Stimulated activated CD4-positive, alpha-beta T cell treated with anti-CD3 and anti-CD28 coated beads, Interleukin-1b, Interleukin-23, amount 100 ng/mL, for 1 hour (primary cell): ENCODE measurements at places on chromosomes 5 and 9.

DNA sequence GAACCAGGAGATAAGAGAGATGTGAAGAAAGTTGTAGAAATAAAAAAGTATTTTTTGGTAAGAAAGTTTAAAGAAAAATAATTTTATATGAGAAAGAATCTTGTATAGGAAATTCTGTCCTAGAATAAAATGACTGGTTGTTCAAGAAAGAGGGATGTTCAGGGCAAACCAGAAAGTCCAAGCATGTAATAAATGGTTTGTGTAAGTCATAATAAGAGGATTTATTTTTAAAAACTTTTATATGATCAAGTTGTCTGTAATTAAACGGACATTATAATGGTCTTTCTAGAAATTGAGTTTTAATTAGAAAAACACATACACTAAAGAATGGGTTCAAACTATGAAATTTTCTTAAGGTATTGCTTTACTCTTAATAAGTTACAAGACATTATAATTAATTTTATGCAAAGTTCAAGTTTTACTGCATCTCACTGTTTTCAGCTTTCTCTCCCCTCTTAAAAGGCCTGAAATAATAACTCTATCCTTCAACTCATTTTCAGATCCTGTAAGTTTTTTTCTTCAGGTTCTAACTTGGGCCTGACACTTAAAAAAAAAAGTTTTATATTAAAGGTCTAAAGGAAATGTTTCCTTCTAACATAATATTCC lies 56.1 kb upstream of the ZNF300 start:
- DNase-seq = no peak

DNA sequence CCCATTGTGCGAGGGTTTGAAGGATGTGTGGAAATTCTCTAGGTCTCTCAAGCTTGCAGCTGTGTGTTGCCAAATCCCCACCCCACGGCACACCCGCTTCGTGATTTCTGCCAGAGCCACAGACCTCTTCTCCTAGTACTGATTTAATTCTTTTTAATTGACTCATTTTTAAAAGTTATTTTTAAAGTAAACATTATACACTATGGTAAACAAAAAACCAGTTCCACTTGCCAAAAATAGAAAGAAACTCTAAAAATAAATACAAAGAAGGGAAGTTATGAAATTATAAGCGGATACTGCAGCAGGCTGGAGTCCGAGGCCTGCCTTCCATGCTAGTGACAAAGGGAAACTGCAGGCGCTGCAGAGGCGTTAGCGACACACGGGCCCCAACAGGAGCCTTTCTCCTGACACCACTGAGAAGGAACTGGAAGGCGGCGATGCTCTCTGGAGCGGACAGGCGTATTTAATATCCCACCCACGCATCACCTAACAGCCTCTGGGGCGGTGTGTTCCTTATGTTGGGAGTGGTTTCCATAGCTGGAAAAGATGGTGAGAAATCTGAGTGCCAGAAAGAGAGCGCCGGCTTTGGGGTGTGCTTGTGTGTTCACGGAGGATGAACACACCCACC lies 122.5 kb downstream of the COL23A1 start:
- DNase-seq = no peak

- no peak for DNase-seq
These were observed 92.5 kb upstream of the DMRT1 start for GRCh38 chr9:748861-749497.

GRCh38 chr5:151239237-151239861 lies 13.6 kb upstream of the GM2A start:
- no peak for DNase-seq

GRCh38 chr9:114602620-114603019 lies 8.5 kb upstream of the TMEM268 start:
- DNase-seq = no peak

DNA sequence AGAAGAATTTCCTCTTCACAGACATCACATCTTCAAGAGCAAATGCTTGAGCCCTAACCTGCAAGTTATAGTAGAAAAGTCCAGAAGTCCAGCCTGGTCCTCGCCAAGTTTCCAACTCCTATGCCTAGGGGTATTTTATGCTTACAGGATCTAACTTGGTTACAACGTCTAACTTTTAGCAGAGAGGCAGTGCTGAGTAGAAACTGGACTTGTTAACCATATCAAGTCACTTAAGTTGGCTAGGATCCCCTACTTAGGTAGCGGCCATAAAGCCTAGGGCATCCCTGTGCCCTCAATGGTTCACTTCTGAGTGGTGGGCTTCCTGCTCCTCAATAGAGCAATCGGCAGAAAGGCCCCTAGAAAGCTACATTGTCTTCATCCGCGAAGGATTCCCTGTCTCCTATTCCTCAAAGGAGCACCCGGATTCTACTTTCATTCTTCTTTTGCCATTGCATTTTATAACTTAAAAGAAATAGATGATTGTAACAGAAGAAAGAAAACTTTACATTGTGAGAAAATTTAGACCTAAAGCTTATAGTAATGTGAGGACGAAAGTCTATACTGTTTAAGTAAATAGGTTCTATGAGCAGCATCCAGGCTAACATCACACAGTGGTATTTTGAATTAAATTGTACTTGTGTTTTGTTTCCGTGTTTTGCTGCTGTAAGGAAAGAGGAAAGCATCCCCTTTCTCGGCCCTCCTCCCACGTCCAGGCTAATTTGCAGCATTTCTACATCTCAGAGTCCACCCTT lies 1.3 kb upstream of the MTAP start:
- DNase-seq = no peak

- no peak for DNase-seq
These were observed 2200.4 kb upstream of the C9orf72 start for GRCh38 chr9:29773676-29774075.

- DNase-seq = no peak
These were observed 334.7 kb downstream of the OSTF1 start for GRCh38 chr9:75422944-75423522.

GRCh38 chr5:117947836-117948235 lies 1040.5 kb downstream of the DTWD2 start:
- no peak for DNase-seq

DNA sequence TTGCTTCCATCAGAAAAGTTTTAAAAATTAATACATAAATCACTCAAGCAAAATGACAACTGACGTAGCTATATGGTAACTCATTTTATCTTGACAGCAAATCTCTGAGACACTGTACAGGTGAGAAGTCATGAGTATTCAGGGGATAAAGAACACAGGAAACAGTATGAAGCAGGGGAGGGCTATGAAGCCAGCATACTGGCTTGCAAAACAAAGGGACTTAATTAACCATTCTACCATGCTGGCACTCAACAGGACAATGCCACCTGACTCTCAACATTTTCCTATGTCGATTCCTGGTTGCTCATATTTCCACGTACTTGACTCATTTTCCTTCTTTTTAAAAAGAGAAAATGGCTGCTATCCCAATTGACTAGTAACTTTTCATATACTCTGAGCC lies 151.4 kb upstream of the RETREG1 start:
- no peak for DNase-seq

- DNase-seq = no peak
These were observed 455 bp downstream of the OLFM1 start for GRCh38 chr9:135087899-135088347.

DNA sequence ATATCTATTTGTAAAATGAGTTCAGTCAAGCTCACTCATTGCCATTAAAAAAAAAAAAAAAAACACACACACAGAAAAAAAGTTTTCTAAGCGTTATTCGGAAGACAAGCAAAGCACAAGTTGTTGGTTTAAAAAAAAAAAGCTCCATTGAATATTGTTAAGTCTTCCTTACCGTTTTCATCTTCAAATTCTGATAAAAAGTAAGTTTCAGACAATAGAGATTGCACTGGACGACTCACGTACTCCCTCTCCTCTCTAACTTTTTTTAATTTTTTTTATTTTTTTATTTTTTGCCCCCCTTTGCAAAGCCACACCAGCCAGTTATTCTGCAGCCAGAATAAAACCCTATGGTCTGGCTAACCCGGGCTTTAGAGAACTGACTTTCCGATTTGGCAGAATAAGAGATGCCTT lies 544 bp downstream of the ADAMTS6 start:
- DNase-seq = no peak

- no peak for DNase-seq
These were observed 10.9 kb downstream of the PTCH1 start for GRCh38 chr9:95505717-95506427.
